Heart right ventricle (tissue), 16 donors: ENCODE measurements at places on chromosomes 5 and 9. TPM values are rescaled to one million over a fixed set of nuclear protein-coding genes. Genes with fewer than 3 reads are reported as not detected.

DNA sequence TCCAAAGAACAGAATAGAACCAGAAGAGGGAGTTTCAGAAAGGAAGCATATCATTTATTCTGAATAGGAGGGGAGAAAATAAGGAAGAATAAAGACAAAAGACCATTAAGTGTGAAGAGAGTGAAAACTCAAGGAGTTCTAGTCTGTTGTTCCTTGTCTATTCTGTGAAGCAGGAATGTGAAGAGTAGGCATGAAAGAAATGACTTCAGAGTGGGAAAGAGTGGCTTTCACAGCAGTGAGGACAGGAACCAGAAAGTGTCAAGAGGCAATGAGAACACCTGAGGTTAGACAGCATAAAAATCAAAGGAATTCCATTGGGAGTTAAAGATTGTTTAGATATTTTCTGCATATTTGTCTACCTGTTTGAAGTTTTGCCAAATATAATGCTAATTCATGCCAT, 768.8 kb upstream of the GRAMD2B start:
- no peak overlapping the region for H3K27ac ChIP-seq
- no peaks in the 10 kb centered on the region for H3K36me3 ChIP-seq
- no peak overlapping the region for H3K4me3 ChIP-seq
- H3K4me1 ChIP-seq: no peaks in the 10 kb centered on the region
- no peaks in the 10 kb centered on the region for H3K27me3 ChIP-seq
- DNase-seq: no peak

GRCh38 chr9:127214421-127215267, 49.9 kb upstream of the GARNL3 start:
- H3K4me3 ChIP-seq: no peak overlapping the region
- peaks cover 10% of the 10 kb centered on the region for H3K4me1 ChIP-seq
- no peaks in the 10 kb centered on the region for H3K27me3 ChIP-seq
- no peaks in the 10 kb centered on the region for H3K36me3 ChIP-seq
- no peak overlapping the region for H3K27ac ChIP-seq

DNA sequence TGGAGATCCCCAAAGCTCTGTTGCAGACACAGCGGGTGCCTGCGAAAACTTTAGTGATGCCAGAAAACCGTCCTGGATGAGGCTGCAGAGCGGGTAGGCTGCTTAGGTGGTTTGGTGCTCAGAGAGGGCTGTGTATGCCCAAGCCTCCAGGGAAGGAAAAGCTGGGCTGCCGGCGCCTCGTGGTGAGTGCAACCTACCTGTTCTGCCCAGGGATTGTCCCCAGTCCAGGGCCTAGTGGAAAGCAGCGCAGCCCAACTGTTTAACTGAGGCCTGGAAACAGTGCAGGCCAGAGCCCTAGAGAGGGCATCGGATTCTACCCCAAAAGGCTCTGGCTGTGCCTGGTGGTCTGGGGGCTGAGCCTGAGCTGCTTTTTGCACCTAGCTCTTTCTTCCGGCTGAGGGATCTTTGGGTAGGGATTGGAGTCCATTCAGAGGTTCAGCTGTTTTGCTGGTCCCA, 2.8 kb downstream of the LMX1B start:
- DNase-seq: no peak
- no peak overlapping the region for H3K4me3 ChIP-seq
- peaks cover 29% of the 10 kb centered on the region for H3K4me1 ChIP-seq
- H3K27ac ChIP-seq: no peak overlapping the region
- H3K27me3 ChIP-seq: peaks cover 94% of the 10 kb centered on the region

DNA sequence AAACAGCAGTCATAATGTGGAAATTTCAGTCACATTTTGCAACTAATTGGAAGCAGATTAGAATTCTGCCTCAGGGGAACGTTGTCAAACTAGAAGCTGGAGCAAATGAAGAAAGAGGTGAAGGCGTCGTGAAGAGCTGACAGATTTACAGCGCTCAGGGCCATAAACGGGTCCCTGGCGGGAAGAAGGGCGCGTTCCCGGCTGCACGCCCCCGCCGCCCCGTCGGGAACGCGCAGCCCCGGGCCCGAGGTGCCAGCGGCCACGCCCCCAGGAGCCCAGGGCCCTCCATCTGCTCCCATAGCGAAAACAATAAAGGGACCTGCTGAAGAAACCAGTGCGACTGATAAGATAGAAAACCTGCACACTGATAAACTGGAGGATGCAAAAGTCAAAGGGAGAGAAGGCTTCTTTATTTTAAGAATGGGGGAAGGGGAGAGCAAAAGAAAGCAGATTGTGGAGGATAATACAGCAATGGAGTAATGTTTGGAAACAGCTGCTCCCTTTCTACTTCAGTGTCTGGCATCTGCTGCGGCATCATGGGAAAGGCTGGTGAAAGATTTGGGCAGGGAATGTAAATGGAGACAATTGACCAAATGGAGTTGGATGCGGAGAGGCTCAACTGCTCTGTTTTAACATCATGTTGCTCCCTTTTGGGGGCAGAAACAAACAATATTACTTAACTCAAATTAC, 11.1 kb downstream of the ZNF608 start:
- no peaks in the 10 kb centered on the region for H3K36me3 ChIP-seq
- H3K27me3 ChIP-seq: peaks cover 12% of the 10 kb centered on the region
- no peak overlapping the region for H3K27ac ChIP-seq
- peak overlapping the region; percentile 19 for H3K4me3 ChIP-seq
- peak; percentile 26 for DNase-seq

GRCh38 chr5:173891308-173892116, 3.4 kb downstream of the CPEB4 start:
- H3K27me3 ChIP-seq: no peaks in the 10 kb centered on the region
- H3K4me3 ChIP-seq: peak overlapping the region; percentile 72
- no peaks in the 10 kb centered on the region for H3K36me3 ChIP-seq
- no peak for DNase-seq
- peak overlapping the region; percentile 96 for H3K27ac ChIP-seq

GRCh38 chr5:91283326-91283725, 99.8 kb downstream of the ARRDC3 start:
- no peaks in the 10 kb centered on the region for H3K27me3 ChIP-seq
- H3K27ac ChIP-seq: peak overlapping the region; percentile 51
- H3K36me3 ChIP-seq: no peaks in the 10 kb centered on the region
- H3K4me1 ChIP-seq: peaks cover 8% of the 10 kb centered on the region
- no peak overlapping the region for H3K4me3 ChIP-seq

GRCh38 chr9:79945016-79945415, 373.3 kb downstream of the TLE4 start:
- H3K27ac ChIP-seq: no peak overlapping the region
- H3K4me1 ChIP-seq: no peaks in the 10 kb centered on the region
- no peaks in the 10 kb centered on the region for H3K36me3 ChIP-seq
- no peaks in the 10 kb centered on the region for H3K27me3 ChIP-seq
- no peak for DNase-seq
- H3K4me3 ChIP-seq: no peak overlapping the region

DNA sequence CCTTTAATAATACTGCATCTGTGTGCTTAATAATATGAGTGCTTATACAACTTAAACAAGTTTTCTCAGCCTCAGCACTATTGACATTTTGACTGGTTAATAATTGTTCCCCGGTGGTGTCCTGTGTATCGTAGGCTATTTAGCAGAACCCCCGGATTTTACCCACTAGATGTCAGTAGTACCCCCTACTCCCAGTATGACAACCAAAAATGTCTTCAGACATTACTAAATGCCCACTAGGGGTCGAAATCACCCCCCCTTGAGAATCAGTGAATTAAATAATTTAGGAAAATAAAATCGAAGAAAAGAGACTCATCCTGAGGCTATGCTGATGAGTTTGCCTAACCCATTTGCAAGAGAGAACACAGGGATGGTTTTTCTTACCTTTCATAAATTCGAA, 166.3 kb downstream of the ATP10B start:
- no peaks in the 10 kb centered on the region for H3K27me3 ChIP-seq
- no peak overlapping the region for H3K27ac ChIP-seq
- no peak for DNase-seq
- H3K4me3 ChIP-seq: no peak overlapping the region

GRCh38 chr9:35827486-35827885, 1.0 kb downstream of the FAM221B start:
- DNase-seq: no peak
- no peak overlapping the region for H3K27ac ChIP-seq
- no peak overlapping the region for H3K4me3 ChIP-seq

- no peaks in the 10 kb centered on the region for H3K27me3 ChIP-seq
- DNase-seq: no peak
- H3K4me1 ChIP-seq: no peaks in the 10 kb centered on the region
- H3K4me3 ChIP-seq: no peak overlapping the region
These were observed 485.4 kb upstream of the CLINT1 start for GRCh38 chr5:158344376-158344775.

- no peaks in the 10 kb centered on the region for H3K4me1 ChIP-seq
- no peak overlapping the region for H3K27ac ChIP-seq
- no peak for DNase-seq
- H3K27me3 ChIP-seq: no peaks in the 10 kb centered on the region
- no peaks in the 10 kb centered on the region for H3K36me3 ChIP-seq
- H3K4me3 ChIP-seq: no peak overlapping the region
These were observed 118.9 kb upstream of the ADRA1B start for GRCh38 chr5:159797261-159797970.

DNA sequence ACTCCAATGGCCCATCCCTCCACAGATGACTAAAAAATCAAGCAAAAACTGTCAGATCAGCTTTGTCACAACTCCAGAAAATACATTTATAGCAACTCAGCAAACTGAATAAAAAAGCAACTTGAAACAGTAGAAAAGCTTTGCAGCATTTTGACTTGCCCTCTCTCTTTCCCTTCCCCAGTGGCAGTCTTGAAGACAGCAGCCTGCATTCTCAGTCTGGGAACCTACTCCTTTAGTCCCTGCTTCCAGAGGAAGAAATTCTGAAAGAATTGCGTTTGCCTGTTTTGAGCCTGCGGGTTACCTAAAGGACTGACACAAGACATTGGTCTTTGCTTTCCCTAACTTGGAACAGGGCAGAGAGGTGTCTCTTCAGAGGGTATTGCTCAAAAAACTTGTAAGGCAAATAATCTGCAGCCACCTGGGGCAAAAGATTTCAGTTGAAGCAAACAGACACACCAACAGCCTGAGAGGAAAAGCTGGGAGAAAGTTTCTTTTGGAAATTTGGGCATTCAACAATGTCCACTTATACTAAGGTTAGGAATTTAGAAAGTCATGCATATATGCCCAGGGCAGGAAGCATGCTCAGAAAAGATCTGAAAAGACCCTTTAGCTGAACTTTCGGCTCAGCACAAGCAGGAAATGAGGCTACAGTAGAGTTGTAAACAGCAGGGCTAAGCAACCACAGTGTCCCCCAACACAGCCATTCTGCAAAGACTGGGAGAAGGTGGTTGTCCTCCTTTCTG, 15.2 kb upstream of the SLC35D2 start:
- no peaks in the 10 kb centered on the region for H3K36me3 ChIP-seq
- H3K4me3 ChIP-seq: no peak overlapping the region
- no peak for DNase-seq
- H3K27me3 ChIP-seq: no peaks in the 10 kb centered on the region

- H3K4me1 ChIP-seq: no peaks in the 10 kb centered on the region
- no peak overlapping the region for H3K27ac ChIP-seq
- DNase-seq: no peak
- H3K4me3 ChIP-seq: no peak overlapping the region
- H3K36me3 ChIP-seq: no peaks in the 10 kb centered on the region
These were observed 27.2 kb downstream of the NEUROG1 start for GRCh38 chr5:135508496-135509005.

Gene C8G
- total RNA-seq: 10.0 TPM

Gene ROR2
- 0.35 TPM for total RNA-seq

Gene KLF4
- total RNA-seq: 31.3 TPM

Gene CSF1R
- 11.2 TPM for total RNA-seq

Gene LIFR
- total RNA-seq: 47.5 TPM

Gene AGPAT2
- 48.2 TPM for total RNA-seq

Gene IL13
- 0.51 TPM for total RNA-seq

Gene NKD2
- 0.80 TPM for total RNA-seq

Gene DAB2
- 18.1 TPM for total RNA-seq
